ENCODE measurements at places on chromosomes 2 and 18.

- no peak for DNase-seq
Measured at GRCh38 chr2:64787019-64787365, 133.3 kb upstream of the SERTAD2 start.

DNA sequence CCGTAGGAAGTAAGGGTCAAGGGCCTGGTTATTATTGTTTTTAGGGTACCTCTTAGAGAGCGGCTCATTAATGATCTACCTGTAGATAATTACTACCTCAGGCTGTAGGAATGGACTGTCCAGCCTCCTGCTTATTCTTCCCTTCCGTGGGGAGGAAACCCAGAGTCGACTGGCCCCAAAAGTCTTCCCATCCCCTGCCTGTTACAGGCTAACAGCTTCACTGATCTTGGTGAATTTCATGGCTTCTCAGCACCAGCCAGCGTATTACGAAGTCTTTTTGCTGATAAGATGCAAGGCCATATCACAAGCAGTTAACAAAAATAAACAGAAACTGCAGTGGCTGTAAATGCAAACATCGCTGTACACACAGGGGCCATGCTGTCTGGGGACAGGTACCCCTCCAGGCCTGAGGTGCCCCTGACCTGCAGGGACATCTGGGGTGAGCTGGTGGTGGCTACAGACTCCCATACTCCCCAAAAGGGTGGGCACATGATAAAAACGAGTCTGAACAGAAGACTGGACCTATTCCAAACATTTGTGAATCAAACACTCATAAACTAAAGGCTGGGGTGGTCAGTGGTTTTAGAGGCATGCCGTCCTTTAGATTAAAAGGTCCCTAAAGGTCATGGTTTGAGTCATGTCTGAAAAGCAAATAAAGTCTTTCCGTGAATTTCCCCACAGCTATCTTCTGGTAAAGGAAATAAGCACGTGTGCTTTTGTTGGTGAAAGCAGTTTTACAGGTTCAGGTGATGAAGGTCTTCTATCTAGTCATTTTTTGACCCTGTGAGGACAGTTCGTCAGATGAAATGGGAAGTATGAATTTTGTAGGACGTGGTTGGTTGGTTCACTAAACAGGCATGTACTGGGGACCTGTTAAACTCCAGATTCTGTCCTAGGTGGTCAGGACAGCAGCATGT, 36.7 kb downstream of the TTC39C start:
- DNase-seq, result no peak

DNA sequence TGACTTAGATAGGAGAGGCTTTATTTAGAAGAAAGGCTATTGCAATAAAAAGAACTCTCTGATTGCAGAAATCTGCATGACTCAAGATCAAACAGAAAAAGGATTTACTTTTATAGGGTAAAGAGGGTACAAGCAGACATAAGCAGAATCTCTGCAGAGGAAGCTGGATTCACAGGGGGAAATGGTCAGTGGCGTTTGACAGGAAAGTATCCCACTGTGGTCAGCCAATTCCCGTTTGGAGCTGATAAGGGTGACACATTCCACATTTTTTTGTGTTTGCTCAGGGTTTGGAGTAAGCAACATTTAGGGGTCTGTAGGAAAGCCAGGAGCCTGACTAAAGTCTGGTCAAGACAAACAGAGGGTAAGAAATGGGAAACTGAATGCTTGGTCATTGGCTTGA, 23.9 kb upstream of the SCYGR5 start:
- no peak for DNase-seq

DNA sequence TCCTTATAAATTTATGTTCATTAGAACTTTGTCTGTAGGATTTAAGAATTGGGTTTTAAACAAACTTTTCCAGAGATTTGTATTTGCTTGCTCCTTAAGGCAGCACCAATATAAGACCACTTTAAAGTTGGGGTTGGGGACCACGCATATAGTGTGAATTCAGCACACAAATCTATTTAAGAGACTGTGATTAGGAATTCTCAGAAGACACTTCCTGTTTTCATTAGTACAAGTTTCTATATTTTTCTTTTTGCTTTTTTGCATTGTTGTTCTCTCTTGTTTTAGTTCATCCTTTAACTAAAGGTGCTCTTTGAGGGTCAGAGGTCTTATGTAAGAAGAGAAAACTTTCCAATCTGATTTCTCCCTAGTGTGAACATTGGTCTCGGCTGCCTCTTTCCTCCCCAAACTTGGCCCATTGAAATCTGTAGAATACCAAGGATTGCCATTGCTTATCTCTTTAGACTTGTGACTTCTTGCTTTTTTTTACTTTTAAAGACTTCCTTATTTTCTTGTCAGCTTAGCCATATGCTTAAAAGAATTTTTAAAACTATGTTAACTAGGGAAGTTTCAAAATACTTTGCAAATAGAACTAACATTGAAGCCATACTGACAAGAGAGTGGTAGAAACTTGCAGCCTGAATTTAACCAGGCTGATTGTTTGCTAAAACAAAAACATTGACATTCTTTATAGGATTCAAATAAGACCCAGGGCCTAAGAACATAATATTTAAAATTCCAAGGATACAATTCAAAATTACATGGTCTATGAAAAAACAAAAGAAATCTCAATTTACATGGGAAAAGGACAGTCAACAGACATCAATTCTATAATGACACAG, 264.1 kb upstream of the FN1 start:
- DNase-seq, result no peak

DNA sequence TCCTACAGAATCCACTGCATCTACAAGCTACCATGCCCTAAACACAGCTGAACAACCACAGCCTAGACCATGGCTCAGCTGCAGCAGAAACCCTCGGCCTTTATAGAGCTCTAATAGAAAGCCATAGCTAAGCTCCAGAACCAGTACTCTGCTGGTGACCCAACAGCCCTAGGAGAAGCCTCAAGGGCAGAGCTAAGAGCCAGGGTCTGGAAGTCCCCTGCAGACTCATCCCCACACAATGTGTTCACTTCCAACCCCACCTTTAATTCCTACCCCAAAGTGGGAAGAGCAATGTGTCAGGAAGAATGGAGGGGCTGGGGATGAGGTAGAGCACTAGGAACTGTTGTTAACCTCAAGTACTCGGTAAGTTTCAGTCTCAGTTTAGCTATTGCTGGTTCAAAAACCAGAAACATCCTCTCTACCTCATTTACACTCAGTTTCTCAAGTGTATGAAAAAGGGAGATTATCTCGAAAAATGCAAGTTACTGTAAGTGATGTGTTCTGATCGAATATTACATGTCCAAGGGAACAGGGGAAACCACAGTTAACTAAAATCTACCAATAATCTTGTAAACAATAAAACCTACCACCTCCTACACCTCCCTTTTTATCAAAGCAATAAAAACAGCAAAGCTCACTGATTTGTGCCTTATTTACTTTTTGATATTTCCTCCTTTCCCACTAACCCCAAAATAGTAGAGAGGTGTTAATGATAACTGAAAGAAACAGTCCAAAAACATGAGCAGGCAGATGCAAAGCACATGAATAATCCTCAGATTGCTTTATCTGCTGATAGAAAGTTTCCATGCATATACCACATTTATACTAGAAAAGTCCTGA, 36.2 kb downstream of the THADA start:
- no peak for DNase-seq

- DNase-seq, result no peak
Measured at GRCh38 chr2:43298500-43298899, 72.1 kb upstream of the ZFP36L2 start.

- peak; percentile 28 for DNase-seq
Measured at GRCh38 chr2:42969231-42970150, 177.1 kb upstream of the HAAO start.

GRCh38 chr2:146997488-146997887, 847.3 kb upstream of the ACVR2A start:
- DNase-seq, result no peak

Measured in A673 (cell line).